NCI-H146 (cell line): ENCODE measurements at places on chromosomes 5 and 9.

DNA sequence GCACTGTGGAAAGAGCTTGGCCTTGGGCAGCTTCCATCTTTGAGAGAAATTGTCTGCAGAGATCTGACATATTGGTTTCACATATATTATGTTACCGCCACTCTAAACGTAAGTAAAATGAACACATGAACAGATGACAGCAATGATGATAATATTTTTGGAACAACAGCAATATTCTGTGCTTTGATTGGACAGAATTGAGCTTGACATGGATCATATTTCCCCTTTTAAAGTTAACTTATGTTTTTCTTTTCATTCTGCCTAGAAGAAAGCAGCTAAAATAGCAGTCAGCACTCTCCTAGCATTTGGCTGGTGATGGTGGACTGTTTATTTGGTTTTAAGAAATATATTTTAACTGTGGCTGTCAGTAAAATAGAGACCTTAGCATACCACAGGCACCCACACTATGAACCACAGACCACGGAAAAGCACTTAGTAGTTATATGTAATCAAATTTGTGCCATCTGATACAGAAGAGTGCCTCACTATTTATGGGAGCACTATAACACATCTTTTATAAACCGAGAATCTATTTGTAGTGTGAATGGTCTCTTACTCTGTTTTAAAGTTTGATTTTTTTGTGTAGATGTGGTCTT lies 1.8 kb upstream of the CFAP95 start:
- no peak for DNase-seq

- DNase-seq, result no peak
Observed at GRCh38 chr5:154751854-154752253, 3.3 kb upstream of the LARP1 start.

- DNase-seq, result no peak
Observed at GRCh38 chr5:141904551-141904950, 19.1 kb upstream of the DELE1 start.

GRCh38 chr9:34687276-34688030 lies 3.6 kb downstream of the CCL19 start:
- DNase-seq, result no peak

- DNase-seq, result no peak
Observed at GRCh38 chr5:109882546-109882945, 192.8 kb downstream of the MAN2A1 start.

DNA sequence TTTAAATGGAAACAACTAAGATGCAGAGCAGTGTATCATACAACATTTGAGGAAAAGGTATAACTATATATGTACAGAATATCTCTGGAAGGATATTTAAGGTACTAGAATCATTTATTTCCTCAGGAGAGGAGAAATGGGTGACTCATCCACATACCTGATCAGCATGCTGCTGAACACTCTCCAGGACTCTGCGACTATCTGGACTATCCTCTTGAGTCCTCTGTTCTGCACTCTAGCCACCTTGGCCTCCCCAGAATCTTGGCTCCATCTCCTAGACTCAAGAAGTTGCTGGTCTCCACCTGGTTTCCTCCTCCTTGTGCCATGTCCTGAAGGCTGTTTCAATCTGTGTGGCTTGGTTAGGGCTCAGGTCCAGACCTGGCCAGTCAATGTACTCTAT lies 8.8 kb upstream of the PRDM6 start:
- DNase-seq, result no peak

- DNase-seq, result no peak
Observed at GRCh38 chr5:154679501-154679900, 75.7 kb upstream of the LARP1 start.

- peak; percentile 30 for DNase-seq
Observed at GRCh38 chr5:163504079-163504931, 1.1 kb upstream of the MAT2B start.

DNA sequence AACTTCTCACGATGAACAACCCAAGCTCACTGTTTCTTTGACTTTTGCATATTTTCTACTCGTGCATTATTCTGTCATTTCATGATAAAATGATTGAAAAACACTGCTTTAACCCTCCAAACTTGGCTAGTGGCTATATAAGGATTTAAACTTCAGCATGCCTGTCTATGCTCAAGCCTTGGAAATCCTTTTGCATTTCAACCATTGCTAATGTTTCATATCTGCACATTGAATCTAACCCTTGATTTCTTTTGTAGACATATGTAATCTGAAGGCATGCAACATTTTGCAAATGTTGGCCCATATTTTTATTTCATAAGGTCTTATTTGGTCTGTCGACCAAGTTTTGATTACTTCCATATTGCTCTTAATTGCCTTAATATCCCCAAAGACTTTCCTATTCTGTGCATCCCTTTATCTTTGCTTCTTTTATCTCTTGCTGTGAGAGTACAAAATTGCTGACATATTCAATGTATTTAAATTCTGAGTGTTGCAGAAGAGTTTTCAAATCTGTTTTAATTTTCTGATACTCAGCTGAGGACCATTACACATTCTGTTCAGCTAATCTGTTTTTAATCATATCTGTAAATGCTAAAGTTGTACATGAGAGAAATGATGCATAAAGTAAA lies 403.7 kb upstream of the ZNF608 start:
- DNase-seq, result no peak

DNA sequence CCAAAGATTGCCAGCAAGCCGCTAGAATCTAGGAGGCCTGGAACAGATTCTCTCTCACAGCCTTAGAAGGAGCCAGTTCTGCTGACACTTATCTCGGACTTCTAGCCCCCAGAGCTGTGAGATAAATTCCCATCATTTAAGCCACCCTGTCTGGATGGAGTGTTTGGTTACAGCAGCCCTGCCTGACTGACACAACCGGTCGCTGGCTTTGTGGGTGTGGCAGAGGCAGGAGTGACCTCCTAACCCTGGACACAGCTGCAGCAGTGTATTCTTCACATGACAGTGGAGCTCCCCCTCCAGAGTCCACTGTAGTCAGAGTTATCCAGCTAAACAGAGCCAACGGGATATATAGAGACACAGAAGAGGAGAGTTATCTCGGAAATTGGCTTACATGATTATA lies 21.2 kb upstream of the IL17B start:
- DNase-seq, result peak; percentile 4

DNA sequence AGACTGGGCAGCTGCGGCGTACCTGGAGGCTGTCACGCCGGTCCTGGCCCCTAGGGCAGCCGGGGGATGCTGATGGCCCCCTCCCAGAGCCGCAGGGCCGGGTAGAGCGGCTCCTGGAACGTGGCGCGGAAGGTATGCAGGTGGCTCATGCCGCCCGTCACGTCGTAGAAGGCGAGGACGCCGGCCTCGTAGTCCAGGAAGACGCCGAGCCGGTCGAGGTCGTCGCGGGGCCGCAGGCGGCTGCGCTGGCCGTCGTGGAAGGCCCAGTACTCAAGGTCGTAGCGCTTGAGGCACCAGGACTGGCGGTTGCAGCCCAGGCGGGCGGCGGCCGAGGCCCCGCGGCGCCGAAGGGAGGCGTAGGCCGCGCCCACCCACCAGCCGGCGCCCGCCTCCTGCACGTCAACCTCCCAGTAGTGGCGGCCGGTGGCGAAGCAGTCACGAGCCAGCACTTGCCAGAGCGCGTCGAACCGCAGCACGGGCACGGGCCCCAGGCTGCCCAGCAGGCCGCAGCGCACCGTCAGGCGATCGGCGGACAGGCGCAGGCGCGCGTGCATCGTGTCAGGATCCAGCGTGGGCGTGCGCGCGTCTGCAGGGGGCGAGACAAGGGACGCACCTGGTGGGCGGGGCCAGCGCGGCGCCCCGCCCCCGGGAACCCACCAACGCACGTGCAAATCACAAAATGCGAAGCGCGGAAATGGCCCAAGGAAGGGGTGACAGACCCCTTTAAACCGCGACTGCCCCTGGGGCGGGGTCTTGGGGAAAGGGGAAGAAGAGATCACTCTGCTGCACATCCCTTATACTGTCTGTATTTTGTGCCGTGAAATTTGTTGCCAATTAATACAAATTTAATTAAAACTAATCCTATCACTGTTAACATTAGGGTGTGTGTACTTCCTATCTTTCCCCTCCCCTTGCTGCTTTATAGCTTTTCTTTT lies 31.2 kb downstream of the NANS start:
- no peak for DNase-seq

DNA sequence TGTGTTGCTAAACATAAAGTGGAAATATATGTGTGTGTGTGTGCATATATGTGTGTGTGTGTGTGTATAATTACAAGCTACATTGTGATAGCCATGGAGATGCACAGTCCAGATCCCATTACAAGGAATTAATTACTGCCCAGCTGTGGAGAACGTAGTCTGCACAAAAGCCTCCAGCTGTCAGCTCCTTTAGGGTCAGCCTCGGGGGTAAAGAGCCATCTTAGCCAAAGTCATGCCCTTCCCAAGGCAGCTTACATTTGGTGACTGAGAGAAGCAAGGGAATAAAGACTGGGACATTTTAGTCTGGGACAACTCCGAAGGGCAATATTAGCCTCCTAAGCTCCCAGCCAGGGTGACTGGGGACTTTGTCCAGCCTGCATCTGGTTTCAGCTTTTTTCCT lies 21.9 kb upstream of the FOCAD start:
- peak; percentile 88 for DNase-seq

DNA sequence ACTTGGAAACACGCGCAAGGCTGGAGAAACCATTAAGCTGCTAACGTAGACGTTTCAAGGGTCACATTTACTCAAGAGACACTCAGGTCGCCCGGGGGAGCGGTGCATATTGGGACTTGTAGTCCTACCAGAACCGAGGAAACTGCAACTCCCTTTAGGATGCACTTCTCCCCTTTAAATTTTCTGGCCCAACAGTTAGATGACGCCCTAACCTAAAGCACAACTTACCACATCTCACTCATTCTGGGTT lies 384 bp upstream of the DMXL1 start:
- peak; percentile 91 for DNase-seq

DNA sequence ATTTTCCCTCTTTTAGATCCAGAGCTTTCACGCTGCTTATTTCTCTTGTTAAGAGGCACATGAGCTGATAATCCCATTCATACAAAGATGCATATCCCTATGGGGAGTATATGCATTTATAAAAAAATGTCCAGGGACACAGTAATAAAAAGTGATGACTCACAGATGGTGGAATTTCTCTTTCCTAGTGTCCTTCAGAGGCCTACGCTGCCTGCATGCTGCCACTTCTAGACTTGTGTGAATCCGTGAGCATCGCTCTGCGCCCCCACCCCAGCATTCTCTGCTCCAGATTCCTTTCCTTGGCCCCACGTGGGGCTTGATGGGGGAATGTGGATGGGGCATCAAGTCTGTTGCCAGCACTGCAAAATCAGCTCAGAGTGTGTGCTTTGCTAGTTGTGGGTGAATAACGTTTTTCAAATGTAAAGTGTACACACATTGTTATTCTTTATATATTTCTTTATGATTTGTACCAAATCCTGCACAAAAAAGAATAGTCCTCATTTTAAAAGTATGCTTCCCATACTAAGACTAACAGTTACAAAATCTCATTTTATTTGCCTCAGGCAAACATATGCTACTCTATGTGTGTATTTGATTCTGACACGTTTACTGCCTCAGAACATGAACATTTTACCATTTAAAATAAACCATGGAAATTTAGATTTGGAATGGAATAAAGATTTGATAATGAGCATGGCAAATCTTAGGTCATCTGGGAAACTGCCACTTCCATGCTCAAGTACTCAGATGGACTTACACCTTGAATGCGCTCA lies 22.4 kb upstream of the RASGRF2 start:
- DNase-seq, result no peak

DNA sequence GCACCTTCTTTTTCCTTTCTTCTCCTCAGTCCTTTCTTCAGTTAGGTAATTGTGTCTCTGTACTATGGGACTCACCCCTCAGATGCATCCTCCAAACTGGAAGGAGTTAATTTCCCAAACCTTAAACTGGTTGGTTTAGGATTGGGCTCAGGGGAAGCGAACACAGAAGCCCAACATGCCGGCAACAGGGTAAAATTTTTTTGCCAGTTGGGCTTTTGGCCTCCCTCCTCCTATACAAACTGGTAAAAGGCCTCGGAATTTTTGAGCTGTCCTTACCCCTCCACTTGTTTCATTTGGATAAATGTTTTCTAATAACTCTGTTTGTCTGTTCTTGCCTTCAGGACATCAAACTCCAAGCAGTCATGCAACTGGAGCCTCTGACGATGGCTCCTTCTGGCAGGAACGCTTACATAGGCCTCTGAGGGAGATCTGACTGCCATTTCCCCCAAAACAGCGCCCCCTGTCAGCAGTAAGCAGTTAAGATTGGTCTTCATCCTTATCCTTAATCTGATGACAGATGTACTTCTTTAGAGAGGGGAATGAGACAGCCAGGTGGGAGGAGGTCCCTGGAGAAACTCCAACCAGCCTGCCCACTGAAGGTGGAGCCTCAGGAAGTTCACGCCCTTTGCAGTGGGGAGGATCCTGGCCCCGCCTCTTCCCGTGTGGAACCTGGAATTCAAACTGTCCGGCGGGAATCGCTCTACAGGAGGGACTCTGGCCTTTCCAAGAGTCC lies 57.8 kb upstream of the SPINK5 start:
- peak; percentile 17 for DNase-seq

DNA sequence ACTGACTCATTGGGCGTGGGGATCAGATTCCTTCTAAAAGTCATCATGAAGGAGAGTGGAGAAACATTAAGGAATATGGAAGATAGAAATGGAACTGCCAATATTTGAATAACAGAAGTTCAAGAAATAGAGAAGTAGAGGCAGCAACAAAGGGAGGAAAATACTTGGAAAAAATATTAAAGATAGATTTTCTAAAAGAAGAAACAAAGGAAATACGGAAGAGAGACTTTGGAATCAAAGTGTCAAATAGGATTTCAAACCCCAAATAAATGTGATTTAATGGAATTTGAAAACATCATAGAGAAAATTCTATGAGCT lies 605.1 kb upstream of the KLF4 start:
- DNase-seq, result no peak

GRCh38 chr5:62143268-62144229 lies 162.5 kb upstream of the KIF2A start:
- DNase-seq, result peak; percentile 7

DNA sequence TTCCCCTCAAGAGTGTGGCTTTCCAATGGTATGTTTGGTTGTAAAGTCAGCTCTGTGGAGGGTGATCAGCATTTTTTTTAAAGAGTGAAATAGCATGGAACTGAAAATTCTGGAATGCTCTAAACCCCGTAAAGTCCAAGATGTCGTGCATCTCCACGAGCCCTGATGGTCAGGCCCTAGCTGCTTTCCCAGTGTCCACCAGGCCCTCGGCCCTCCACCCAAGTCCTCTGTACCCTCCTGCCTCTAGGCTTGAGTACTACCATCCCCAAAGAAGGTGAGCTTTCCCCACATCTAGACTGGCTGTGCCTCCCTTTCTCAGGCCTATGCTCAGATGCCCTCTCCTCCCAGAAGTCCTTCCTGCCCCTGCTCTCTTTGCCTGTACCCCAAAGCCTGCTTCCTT lies 280.3 kb downstream of the GADD45G start:
- DNase-seq, result no peak

DNA sequence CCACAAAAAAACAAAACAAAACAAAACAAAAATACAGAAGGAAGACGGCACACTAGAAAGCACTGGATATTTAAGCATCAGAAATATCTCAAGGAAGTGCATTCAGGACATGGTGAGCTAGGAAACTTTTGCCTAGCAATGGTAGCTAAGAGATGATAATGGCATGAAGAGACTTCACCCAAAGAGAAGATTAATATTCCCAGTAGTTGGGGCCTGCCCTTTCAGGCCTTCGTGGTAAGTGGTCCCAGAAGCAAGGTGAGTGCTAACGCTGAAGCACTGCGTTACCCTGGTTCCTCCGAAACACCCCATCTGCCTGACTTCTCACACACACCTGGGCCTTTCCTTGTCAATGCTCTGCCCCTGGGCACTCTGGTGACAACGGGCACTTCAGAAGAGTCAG lies 585.2 kb downstream of the RAB3C start:
- DNase-seq, result no peak

- DNase-seq, result no peak
Observed at GRCh38 chr5:142782976-142783530, 12.9 kb downstream of the ARHGAP26 start.
